ENCODE measurements at places on chromosomes 12 and 14.
A peak's percentile ranks its signal among the peaks of the same experiment; 100 is the strongest.

GRCh38 chr14:95018821-95019220 lies 138.5 kb downstream of the DICER1 start:
- DNase-seq = no peak

DNA sequence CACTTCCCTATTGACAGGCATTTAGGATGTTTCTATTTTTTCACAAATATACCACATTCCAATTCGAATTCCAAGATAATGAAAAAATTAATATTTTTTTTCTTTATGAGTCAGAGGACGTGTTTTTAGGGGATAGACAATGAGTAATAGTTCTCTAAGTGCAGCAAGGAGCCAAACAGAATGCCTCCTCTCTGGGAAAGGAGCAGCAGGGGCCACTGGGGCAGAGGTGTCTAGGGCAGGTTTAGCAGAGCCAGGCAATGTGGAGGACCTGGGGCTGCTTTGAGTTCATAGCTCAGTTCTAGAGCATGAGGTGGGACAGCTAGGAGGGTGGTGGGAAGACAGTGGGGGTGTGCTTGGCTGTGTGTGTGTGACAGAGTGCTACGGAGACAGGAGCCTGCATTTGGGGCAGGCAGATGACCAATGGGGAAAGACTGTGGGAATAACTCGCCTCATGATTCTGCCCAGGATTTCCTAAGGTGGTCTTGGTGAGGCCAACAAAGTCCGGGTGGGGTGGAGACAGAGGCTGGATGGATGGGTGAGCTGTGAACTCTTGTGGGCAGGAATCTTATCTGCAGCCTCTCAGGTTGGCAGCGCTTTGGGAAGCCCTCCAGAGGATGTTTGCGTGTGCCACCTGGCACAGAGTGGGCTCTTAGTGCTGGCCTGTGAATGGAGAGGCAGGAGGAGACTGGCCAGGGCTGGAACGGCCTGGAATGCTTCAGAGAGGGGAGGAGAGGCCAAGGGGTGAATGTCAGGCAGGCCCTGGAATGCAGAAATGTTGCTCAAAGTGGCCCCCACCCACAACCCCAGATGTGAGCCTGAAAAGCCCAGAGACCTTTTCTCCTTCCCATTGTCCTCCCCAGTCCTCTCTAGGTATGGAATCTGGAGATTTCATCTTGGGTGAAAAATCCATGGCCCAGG lies 2.4 kb upstream of the KRT7 start:
- DNase-seq = no peak

- DNase-seq = peak; percentile 33
Measured at GRCh38 chr14:56004786-56005185, 113.4 kb upstream of the PELI2 start.

- no peak for DNase-seq
Measured at GRCh38 chr12:34292736-34293625, 270.7 kb downstream of the ALG10 start.

GRCh38 chr12:131499864-131500190 lies 211.1 kb upstream of the SFSWAP start:
- DNase-seq = no peak

DNA sequence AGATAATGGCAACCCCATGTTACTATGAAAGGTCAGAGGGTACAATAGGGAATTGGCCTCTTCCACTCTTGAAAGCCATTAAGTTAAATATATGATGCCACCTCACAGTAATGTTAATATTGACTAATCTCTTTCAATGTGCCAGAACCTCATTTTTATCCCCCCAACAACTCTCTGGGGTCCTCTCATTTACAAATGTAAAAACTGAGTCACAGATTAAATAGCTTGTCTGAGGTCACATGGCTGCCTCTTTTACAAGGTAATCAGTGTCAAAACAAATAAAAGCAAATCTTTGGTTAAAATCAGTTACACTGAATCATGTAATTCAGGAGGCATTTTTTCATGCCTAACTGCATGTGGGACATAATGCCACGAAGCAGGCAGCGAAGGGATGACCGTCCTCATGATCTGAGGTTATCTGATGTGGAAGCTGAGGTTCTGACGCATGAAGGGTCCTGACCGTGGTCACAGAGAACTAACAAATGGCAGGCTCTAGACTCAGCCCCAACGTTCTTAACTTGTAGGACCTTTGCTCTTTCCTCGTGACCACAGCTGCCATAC lies 78.5 kb downstream of the PTPN21 start:
- no peak for DNase-seq
